Tibial nerve (tissue), 4 donors: ENCODE measurements at places on chromosomes 1 and 21. TPM values are rescaled to one million over a fixed set of nuclear protein-coding genes. Genes with fewer than 3 reads are reported as not detected.

The ZBTB8A gene
- total RNA-seq = 8.1 TPM

The LSM10 gene
- total RNA-seq = 27.5 TPM

- DNase-seq = no peak
- H3K27me3 ChIP-seq = no peaks in the 10 kb centered on the region
- H3K36me3 ChIP-seq = no peaks in the 10 kb centered on the region
- no peak overlapping the region for H3K27ac ChIP-seq
- H3K4me1 ChIP-seq = peaks cover 6% of the 10 kb centered on the region
- H3K4me3 ChIP-seq = no peak overlapping the region
Observed at GRCh38 chr1:40956407-40956806, 23.1 kb upstream of the CTPS1 start.

DNA sequence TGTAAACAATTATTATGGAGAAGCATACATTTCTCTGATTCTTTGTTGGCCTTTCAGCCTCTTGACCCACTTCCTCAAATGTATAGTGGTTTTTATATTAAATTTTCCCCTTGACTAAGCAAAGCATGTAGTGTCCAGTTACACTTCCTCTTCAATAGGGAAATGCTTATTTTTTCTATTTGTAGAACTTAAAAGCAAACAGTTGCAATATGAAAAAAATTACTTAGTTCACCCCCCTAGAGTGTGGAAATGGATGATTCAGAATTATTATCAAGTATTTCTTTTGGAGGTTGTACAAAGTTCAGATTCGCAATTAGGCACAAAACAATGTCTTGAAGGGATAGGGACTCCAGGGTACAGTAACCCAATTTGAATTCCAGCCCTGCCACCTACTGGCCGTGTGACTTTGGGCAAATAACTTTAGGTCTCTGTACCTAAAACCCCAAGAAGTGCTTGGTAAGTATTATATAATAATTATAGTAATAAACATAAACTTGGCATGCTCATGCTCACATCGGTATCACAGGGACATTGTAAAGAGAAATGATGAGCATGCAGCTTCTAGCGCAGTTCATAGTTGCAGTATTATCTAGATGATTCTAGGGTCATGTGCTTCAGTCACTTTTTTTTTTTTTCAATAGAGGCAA is 28.6 kb upstream of the IFNGR2 start:
- no peak overlapping the region for H3K4me3 ChIP-seq
- H3K4me1 ChIP-seq = no peaks in the 10 kb centered on the region
- no peak overlapping the region for H3K27ac ChIP-seq
- H3K36me3 ChIP-seq = no peaks in the 10 kb centered on the region

DNA sequence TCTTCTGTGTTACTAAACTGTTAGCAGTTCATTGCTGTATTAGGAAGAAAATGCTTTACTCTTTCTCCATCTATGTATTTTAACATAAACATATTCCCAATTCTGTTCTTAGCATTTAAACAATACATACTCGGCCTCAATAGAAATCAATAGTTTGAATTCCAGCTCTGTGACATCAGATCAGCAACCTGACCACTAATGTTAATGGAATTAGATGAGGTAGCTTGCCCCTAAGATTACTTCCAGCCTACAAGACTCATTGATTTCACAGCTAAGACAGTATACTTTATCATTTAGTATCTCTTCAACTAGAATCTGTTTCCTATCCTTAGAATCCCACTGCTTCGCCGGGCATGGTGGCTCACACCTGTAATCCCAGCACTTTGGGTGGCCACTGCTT is 38.9 kb downstream of the EPRS1 start:
- H3K36me3 ChIP-seq = peaks cover 32% of the 10 kb centered on the region
- no peak overlapping the region for H3K4me3 ChIP-seq
- H3K27me3 ChIP-seq = no peaks in the 10 kb centered on the region
- H3K4me1 ChIP-seq = no peaks in the 10 kb centered on the region
- no peak overlapping the region for H3K27ac ChIP-seq

DNA sequence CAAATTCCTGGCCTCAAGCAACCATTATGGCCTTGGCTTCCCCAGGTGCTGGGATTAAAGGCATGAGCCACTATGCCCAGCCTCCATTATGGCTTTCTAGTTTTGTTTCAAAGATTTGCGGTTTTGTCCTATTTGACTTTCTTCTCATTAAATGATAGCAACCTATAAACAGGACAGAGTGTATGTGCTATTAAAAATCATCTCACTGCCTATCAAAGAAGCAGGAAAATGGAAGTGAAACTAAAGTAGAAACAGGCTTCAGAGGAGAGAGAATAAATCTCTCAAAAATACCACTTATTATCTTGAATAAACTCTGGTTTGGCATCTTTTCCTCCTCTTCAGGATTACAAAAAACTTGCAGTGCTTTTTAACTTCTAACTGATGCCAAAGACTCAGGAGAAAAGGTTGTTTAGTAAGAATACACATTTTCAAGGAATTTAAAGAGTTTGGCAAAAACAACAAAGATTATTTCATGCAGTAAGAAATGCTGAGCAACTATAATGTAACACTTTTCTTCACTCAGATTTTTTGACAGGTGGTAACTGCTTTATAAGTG is 28.7 kb downstream of the ACBD3 start:
- H3K27ac ChIP-seq = no peak overlapping the region
- H3K4me3 ChIP-seq = no peak overlapping the region
- no peak for DNase-seq
- H3K4me1 ChIP-seq = no peaks in the 10 kb centered on the region
- peaks cover 80% of the 10 kb centered on the region for H3K36me3 ChIP-seq

GRCh38 chr1:37514350-37515184 is at the start of gene MEAF6:
Gene MEAF6 (minus strand): TSS chr1:37514766. CDS start chr1:37514746, 20 bp downstream.
- H3K27me3 ChIP-seq = no peaks in the 10 kb centered on the region
- H3K36me3 ChIP-seq = peaks cover 25% of the 10 kb centered on the region
- peak within 1 kb of the TSS; percentile 56 for H3K4me3 ChIP-seq
- H3K27ac ChIP-seq = peak within 1 kb of the TSS; percentile 76
- H3K4me1 ChIP-seq = peaks cover 6% of the 10 kb centered on the region
- DNase-seq = peak; percentile 70
